NCI-H1092 (cell line): ENCODE measurements at places on chromosomes 3 and 15.

- DNase-seq: no peak
Observed at GRCh38 chr3:69566275-69566674, 173.0 kb upstream of the MITF start.

GRCh38 chr3:73863546-73864079, 238.9 kb upstream of the PDZRN3 start:
- DNase-seq: no peak

- DNase-seq: peak; percentile 53
Observed at GRCh38 chr3:178583963-178584575, 47.8 kb downstream of the KCNMB2 start.

DNA sequence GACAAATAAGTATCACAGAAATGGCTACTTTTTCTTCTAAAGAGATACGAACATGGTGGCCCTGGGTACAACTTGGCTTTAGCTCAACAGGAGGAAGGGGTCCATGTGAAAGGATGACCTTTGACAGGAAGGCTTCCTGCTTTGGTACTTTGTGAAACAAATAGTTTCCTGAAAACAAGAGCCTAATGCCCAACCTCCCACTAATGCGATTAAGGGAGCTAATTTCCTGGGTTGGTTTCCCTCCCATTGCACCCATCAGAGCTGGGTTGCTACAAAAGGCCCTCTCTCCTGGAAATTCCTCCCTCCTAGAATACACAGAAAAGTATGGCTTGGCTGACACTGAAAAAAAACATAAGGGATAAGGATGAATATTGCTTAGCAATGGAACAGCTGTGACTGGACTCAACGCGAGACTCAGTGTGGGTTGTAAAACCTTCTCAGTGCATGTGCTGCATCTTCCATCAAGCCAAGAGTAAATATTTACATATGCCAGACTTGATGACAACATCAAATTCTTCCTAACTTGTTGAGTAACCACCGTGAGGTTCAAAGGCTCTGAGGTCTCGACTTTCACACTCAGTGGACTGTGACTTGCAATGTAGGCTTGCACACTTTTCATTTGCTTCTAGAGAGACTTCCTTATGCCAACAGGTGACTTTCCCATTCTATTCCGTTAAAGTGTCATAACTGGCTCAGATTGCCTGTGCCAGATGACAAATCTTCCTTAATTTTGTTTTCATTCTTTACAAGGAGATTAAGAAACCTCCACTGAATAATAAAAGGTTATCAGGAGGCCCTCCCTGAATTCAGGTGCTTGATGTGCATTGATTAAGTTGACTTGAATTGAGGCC, 60.1 kb downstream of the ADAMTS9 start:
- no peak for DNase-seq

DNA sequence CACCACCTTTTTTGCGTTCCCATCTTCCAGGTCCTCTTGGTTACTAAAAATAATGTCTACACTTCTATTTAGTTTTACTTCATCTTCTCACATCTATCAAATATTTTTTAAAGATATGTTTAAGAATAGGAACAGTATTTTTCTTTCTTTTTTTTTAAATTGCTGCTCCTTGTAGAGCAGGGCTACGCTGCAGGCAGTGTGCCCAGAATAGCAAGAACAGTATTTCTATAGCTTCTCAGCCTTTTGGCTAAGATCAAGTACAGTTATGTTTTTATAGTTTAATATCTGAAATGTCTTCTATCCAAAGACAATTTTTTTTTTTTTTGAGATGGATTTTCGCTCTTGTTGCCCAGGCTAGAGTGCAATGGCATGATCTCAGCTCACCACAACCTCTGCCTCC, 73.0 kb downstream of the MYO9A start:
- no peak for DNase-seq

- DNase-seq: peak; percentile 72
Observed at GRCh38 chr3:141094790-141095545, 43.8 kb downstream of the SPSB4 start.

DNA sequence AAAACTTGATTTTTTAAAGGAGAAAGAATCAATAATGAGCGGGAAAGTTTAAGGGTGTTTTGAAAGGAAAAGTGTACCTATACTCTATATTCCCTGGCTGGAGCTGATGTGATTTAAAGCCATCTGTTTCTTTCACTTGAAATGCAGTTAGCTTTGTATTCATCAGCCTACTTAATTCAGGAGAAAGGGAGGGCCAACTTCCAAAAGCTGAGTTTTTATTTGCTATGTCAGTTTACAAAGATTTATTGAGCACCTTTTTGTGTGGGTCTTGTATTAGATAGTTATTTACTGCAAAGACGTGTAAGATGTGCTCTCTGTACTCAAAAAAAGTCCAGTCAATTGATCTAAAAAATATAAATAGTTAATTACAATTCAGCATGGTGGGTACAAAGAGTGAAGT, 176.2 kb upstream of the GOLIM4 start:
- no peak for DNase-seq

- no peak for DNase-seq
Observed at GRCh38 chr15:68488290-68488689, 56.3 kb upstream of the ITGA11 start.

DNA sequence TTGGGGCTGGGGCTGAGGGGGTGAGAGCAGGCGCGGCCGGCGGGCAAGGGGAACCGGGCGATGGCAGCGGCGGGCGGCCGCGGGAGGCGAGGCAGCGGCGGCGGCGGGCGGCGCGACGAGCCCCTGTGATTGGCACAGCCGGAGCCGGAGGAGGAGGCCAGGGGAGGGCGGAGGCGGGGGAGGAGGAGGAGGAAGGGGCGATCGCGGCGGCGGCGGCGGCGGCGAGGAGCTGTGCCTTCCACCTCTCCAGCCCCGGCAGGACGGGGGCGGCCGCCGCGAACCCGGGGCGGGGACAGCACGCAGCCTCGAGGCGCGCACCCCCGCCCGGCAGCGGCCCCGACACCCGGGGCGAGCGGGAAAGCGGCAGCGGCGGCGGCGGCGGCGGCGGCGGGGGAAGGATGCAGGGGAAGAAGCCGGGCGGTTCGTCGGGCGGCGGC, at the start of gene SLCO3A1:
Gene SLCO3A1 (plus strand): TSS at position 198 of the 437 bp plus-strand sequence.
- DNase-seq: peak; percentile 48

- DNase-seq: no peak
Observed at GRCh38 chr3:8959668-8960067, 3.6 kb downstream of the RAD18 start.

DNA sequence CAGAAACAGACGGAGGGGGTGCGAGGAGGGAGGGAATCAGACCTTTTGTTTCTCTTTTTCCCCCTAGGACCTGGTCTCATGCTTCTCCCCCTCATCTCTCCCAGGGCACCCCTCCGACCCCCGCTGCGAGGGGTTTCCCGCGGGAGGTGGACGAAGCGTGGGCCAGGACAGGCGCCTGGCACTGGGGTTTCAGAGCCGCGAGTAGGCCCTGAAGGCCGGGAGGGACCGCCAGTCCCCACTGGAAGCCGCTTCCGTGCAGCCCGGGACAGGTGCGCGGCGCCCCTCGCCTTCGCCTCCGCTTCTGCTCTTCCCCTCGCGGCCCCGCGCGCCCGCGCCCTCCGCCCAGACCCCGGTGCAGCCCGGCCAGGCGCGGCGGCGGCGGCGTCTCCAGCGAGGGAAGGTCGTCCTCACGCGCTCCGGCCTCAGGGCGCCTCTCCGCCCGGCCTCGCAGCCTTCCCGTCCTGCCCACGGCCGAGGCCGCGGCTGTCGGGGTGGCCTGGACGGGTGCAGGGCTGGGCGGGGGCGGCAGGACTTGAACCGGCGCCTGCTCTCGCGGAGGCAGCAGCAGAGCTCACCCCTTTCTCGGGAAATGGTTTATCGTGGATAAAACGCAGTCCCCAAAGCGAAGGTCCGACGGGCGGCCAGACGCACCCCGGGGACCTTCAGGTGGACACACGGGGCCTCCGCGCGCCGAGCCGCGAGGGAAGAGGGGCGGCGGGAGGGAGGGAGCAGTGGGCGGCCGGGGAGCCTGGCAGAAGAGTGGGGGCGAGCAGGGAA, 31.5 kb upstream of the ADAMTS17 start:
- DNase-seq: peak; percentile 28
